ENCODE measurements at places on chromosomes 7 and 10.

GRCh38 chr7:108079648-108080591, 50.2 kb downstream of the LAMB4 start:
- DNase-seq: peak; percentile 65

- no peak for DNase-seq
Measured at GRCh38 chr10:103333934-103334520, 16.9 kb downstream of the PCGF6 start.

DNA sequence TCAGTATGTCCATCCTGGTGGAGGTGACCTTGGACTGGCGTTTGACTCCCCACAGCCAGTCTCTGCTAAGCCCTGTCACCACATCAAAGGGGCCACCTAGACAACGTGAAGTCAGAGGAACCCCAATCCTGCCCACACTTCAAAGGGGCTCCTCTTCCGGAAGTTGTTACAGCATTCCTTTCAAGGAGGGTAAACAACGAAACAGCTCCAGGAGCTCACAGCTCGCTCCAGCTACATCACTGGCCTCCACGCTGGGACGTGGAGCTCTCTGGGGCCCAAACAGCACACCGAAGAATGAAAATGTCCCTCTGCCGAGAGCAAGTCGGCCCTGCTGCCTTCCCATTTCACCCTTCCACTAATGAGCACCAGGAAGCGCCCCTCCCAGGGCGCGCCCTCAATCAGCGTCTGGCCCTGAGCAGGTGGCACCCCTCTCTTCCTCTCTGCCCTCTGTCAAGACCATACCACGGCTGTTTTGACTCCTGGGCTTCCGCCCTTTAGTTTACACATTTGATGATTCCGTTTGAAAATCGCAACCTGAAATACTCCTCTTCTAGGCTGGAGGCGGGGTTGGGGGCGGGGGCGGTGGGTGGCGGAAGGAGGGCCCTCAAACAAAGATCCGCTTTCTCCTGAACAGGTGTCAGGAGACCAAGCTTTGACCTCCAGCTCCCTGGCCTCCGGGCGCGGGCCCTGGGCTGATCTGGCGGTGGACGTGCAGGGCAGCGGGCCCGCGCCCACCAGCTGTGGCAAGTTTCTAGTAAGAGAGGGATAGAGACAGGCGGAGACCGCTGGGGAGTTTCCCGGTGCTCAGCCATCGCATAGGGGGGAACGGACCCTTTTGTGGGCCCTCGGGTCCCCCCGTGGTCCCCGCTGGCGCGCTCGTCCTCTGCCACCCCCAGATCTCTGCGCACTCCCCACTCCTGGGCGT, 53.1 kb upstream of the KDM7A start:
- DNase-seq: peak; percentile 64

GRCh38 chr10:106107706-106108105, 1056.8 kb downstream of the SORCS1 start:
- no peak for DNase-seq

- no peak for DNase-seq
Measured at GRCh38 chr10:130037169-130037661, 73.1 kb upstream of the EBF3 start.

- DNase-seq: peak; percentile 79
Measured at GRCh38 chr7:26397796-26398426, 106.2 kb downstream of the SNX10 start.

GRCh38 chr7:120718361-120718760, 139.6 kb downstream of the TSPAN12 start:
- no peak for DNase-seq

- DNase-seq: no peak
Measured at GRCh38 chr10:844552-844951, 87.0 kb downstream of the LARP4B start.

- DNase-seq: no peak
Measured at GRCh38 chr7:2041496-2042367, 191.0 kb downstream of the MAD1L1 start.

DNA sequence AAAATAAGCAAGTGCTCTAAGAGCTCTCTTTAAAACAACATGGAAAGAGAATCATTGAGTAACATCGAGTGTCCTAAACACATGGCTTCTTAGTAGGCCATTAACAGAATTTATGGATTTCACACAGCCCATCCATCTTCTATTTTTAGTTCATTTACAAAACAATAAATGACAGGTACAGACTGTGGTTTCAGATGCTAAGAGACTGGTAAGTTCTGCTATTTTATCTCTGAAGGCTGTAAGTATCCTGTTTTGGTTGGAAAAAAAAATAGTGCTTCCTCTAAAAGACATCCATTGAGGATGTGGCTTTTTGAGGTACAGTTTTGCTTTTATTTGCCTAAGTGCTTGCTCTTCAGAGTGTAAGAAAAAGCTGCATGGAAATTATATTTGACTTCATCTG, 27.4 kb upstream of the GNAI1 start:
- no peak for DNase-seq

- no peak for DNase-seq
Measured at GRCh38 chr10:35720366-35720765, 78.3 kb upstream of the FZD8 start.

GRCh38 chr10:14102056-14102455, 228.7 kb downstream of the FRMD4A start:
- no peak for DNase-seq

DNA sequence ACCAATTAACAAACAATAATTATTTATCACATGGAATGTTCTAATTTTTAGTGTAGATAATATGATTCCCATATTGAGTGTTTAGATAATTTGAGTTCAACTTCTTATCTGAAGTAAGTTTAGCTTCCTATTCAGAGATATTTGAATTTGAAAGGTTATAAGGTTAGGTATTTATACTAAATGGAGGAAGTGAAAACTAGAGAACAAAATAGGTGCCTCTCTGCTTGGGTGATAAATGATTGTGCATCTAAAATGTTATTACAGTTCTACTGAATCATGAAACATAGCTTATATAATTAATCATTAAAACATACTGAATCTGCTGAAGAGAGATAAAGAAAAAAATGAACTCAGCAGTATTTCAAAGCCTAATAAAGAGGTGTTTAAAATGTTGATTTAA, 1174.3 kb downstream of the XPNPEP1 start:
- no peak for DNase-seq

- DNase-seq: no peak
Measured at GRCh38 chr7:34835901-34836600, 178.0 kb downstream of the NPSR1 start.

- no peak for DNase-seq
Measured at GRCh38 chr7:129690701-129691100, 79.2 kb downstream of the NRF1 start.

DNA sequence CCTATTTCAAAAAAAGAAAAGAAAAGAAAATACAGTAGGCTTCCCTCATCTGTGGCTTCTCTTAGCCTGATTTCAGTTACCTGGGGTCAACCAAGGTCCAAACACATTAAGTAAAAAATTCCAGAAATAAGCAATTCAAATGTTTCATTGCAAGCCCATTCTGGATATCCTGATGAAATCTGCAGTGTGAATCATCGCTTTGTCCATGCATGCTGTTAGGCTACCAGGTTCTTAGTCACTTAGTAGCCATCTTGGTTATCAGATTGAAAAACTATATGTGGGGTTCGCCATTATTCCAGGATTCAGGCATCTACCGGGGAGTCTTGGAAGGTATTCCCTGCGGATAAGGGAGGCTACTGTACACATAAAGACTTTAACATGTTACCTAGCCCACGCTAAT, 991 bp upstream of the FAM204A start:
- DNase-seq: no peak

DNA sequence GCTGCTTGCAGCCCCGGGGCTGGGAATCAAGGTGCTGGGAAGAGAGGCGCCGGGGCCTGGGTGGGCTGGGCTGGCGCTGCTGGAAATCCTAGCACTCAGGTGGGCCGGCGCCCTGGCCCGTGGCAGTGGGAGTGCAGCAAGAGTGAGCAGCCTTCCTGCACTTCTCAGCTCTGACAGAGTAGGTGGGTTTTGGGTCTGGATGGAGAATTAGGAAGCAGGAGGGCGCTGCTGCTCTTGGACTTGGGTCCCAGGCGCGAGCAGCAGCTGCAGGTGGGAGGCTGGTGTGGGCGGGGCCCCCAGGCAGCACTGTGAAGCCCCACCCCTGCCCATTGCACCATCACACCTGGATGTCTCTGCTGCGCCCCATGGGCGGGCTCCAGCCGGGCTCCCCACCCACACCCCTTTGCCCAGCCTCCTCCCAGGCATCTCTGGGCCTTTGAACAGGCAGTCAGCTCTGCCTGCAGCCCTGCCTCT, 6.0 kb downstream of the BRI3 start:
- peak; percentile 27 for DNase-seq

DNA sequence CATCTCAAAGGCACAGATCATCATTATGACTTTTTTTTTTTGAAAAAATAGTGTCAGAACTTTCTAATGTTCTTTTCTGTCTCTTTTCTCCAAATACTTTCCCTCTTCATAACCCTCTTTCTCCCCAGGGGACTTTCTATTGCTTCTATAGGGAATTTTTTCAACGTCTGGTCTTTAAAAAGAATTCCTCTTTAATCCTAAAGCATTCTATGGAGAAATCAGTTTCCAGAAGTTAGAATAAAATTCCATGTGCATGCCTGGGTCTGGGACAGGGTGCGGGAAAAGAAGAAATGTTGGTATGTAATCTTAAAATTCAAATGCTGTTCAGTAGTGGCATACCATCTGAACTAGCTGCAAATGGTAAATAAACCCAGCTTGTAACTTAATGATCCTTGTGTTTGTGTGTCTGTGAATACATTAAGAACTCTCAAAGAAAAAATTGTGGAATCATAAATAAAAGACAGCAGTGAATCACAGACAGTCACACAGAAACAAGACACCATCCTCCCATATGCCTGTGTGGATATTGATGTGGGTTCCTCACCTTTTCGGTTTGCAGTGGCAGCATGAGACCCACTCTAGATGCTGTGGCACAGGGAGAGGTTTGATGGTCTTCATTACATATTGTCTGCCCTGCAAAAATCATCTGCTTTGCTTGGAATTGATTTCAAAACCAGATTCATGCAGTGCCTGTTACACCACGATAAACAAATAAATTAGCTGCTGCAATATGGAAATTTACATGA, 374.7 kb upstream of the NRP1 start:
- DNase-seq: no peak

- no peak for DNase-seq
Measured at GRCh38 chr7:80726666-80727065, 88.2 kb downstream of the CD36 start.

DNA sequence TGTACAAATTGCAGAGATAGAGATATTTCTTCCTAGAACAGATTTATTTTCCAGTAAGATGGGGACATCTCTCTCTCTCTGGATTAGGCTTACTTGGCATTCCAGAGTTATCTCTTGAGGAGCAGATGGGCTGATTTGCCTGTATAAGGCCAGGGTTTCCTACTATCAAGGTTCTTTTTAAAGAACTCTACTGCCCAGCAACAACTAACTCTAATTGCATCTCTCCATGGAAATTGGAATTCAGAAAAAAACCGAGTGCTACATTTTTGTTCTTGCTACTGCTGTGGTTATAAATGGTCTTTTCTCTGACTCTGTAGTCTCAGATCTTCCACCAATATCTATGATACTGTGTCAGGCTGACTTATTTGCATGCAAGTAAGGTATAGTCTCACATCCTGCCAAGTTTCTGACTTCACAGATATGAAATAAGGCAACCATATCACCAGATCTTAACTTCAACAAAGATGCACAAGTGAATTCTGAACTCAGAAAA, 161.1 kb downstream of the CRPPA start:
- DNase-seq: no peak

DNA sequence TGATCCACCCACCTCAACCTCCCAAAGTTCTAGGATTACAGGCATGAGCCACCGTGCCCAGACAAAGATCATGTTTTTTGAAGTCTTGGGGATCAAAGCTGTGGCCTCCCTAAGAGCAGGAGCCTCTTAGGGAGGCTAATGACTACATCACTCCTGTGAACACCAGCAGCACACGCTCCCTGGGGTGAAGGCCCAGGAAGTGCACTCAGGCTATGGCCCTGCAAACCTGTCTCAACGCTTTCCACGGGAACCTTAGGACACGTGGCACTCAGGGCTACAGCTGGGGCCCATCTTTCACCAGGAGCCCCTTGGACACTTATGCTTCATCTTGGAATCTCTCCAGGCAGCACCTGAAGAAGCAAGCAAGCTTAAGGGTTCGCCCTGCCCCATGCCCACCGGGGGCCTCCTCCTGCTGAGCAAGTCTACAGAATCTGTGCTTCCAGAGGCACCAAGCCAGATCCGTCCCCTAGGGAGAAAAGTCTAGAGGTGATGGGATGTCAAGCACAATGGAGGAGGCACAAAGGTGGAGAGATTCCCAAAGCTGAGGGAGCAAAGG, 18.4 kb downstream of the VSTM4 start:
- no peak for DNase-seq

DNA sequence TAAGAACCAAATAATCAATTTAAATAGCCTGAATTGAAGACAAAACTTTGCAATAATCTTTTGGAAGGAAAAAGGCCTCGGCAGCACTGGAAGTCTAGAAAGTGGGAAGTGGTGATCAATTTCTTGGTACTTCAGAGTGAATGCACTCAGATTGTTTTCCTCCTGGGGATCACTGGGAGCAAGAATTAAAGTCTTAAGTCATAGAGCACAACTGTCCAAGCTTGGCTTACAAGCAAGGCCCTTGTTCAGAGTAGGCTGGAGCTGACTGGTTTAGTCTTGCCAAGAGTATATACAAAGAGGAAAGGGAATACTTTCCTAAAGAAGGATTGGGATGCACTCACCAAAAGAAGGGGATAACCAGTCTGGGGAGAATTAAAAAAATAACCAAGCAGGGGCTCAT, 637.1 kb downstream of the CCSER2 start:
- DNase-seq: no peak

- DNase-seq: no peak
Measured at GRCh38 chr10:86392723-86393094, 26.1 kb upstream of the GRID1 start.

DNA sequence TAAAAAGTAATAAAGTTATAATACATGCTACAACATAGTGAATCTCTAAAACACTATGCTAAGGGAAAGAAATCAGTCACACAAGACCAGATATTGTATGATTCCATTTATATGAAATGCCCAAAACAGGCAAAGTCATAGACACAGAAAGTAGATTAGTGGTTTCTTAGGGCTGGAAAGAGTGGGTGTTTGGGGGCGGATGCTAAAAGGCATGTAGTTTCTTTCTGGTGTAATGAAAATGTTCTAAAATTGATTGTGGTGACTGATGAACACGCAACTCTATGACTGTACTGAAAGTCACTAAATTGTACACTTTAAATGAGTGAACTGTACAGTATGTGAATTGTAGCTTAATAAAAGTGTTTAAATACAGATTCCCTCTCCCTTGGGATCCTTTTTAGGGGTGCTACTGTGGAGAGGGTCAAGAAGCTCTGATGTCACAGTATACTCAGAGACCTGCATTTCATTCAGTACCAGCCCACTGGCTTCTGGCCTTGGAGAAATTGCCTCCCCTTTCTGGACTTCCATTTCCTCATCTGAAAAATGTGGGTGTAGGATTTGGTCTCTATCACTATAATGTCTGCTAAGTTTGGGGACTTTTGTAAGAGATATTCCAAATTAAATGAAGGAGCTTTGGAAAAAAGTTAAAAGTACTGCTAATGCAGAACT, 46.4 kb downstream of the AOAH start:
- no peak for DNase-seq
